ENCODE measurements at places on chromosomes 16 and 17.

GRCh38 chr17:41655611-41656111 lies 31.3 kb upstream of the KRT17 start:
- peak; percentile 100 for DNase-seq

DNA sequence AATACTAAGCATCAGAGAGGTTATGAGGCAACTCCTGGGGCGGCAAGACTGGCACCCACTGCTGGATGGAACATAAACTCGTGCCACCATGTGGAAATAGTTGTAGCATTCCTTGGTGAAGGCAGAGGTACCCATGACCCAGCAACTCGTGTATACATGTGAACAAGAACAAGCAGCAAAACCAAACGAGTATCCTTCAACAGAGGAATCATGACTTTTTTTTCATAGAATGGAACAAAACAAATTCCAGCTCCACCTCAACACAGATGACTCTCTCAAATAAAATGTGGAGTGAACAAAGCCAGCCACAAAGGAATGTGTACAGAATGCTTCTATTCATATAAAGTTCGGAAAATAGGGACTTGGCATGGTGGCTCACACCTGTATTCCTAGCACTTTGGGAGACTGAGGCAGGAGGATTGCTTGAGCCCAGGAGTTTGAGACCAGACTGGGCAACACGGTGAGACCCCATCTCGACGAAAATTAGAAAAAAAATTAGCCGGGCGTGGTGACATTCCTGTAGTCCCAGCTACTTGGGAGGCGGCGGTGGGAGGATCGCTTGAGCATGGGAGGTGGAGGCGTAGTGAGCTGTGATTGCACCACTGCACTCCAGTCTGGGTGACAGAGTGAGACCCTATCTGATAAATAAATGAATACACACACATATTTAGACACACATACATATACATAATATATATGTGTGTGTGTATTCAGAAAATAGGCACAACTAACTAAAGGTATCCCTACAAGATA lies 35.3 kb downstream of the B9D1 start:
- DNase-seq, result peak; percentile 94

- DNase-seq, result no peak
These were observed 14.4 kb downstream of the MIS12 start for GRCh38 chr17:5500589-5501391.

DNA sequence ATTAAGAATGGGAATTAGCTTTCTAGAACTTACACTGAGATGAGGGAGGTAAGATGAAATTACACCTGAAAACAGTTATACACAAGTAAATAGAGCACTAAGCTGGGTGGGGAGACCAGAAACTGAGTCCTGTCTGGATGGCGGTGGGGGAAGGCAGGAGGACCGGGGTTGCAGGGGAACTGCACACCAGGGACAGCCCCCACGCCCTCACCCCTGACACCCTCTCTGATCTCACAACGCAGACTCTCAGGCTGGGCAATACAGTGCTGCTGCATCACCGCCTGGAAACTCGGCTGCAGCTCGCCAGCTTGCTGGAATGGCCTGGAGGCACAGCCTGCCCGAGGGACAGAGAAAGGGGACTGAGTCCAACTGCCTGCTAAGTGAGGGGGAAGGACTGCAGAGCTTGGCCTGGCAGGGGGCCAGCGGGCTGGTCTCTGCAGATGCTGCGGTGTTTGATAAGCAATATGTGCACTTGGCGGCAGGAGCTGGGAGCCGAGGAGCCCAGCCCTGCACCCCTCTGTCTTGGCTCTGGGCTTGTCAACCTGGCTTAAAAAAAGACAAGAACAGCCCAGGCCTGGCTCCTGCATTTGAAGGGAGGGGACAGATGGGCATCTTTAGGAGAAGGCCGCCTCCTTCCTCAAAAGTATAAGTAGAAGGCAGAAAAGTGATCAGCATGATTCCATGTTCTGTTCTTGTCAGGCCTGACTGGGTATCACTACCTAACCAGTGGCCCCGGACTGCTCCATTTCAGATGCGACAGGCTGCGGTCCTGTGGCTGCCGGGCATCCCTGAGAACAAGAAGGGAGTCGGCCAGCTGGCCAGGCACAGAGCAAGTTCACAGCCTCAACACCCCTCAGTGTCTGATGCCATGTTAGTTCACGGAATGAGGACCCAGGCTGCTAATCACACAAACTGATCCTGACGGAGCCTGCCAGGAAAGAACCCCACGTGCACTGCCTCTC lies 30.2 kb downstream of the SPHK1 start:
- no peak for DNase-seq

GRCh38 chr17:39404542-39405378 lies 3.3 kb upstream of the FBXL20 start:
- peak; percentile 76 for DNase-seq

Data from foreskin keratinocyte (primary cell).